ENCODE measurements at places on chromosomes 13 and 19.

DNA sequence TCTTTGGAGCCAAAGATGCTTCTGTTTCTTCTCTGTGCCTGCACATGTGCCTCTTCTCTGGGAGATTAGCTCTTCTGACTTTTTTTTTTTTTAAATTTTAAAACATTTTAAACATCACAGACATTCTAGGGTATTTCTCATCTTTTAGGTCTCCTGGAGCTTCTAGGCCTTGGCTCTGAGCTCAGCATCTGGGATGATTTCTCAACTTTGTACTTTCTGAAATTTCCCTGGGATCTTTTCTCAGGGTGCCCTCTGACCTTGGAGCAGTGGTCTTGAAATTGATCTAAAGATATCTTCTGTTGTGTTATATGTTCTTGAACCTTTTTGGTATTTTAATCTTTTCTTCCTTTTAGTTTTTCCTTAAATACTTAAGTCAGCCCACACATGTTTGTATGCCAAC, 6.2 kb downstream of the WASF3 start:
- no peak for DNase-seq

GRCh38 chr19:17404621-17405249, 695 bp downstream of the BST2 start:
- DNase-seq = no peak

GRCh38 chr13:45191874-45192273, 9.0 kb downstream of the KCTD4 start:
- no peak for DNase-seq

DNA sequence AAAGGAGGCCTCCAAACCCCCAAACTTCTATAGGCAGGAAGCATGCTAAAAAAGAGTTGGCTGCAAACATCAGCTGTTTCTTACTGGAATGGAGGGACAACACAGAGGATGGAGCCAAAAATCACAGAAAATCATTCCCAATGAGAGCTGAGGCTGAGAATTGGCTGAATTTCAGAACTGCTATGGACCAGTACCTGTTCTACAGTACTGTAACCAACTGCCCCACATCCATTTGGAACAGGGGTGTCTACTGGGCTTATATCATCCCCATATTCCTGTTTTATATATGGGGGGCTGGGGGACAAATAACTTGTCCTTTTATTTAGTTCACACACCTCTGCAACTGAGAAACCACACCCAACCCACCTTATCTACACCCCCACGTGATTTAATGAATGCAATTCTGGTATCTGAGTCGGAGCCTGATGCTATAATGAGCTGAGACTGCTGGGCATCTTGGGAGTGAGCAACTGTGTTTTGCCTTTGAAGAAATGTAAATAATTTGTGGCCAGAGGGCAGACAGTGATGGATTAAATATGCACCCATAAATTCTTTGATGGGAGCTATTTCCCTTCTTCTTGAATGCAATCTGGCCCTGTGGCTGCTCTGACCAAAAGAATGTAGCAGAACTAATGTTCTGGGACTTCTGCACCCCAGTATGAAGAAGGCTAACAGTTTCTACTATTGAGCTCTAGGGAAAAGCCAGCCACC, 82.6 kb downstream of the TBC1D4 start:
- DNase-seq = peak; percentile 52

DNA sequence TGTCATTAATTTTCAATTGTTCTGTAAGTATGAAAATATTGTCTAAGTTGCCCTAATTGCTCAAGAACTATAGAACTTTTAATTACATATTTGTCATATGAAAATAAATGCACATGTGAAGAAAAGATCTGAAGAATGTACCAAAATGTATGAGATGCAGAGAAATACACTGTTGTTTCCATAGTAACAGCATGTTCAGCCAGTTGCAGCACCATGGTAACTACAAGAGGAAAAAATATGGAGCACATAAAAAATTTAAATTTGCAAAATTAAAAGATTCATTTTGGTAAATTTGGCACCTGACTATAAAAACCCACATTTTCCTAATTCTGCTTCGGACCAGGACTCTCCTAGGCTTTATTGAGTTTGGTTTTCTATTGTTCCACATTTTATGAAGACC, 1170.0 kb upstream of the MIR17HG start:
- DNase-seq = no peak

GRCh38 chr19:48397263-48398101, 4.0 kb downstream of the GRIN2D start:
- no peak for DNase-seq

DNA sequence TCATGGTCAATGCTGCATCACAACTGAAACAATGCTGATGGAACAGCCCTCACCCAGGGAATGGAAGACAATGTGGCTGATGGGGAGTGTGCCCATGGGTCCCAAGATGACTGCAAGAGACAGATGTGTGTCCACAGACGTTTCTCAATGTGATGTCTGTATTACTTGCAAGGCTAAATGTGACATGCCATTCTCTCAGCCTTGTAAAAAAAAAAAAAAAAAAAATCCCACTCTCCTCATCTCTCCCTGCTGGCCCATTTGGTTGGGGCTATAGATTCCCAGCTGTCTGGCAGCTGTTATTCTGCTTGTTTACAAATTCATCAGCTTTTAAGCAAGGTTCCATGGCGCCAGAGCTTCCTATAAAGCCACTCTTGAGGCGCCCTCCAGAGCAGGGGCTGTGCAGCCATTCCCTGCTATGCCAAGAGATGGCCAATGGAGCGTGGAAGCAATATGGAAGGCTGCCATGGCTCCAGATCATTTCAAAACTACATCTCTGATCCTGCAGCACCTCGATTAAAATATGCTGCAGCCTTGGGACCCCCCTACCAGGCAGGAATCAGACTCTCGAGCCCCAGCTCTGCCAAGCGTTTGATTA, 294.8 kb downstream of the FOXO1 start:
- no peak for DNase-seq

GRCh38 chr19:49340865-49341718, 5.9 kb downstream of the CD37 start:
- DNase-seq = no peak
